Activated CD4-positive, alpha-beta T cell treated with anti-CD3 and anti-CD28 coated beads for 24 hours (primary cell): ENCODE measurements at places on chromosomes 11 and 22.

- no peak for DNase-seq
These were observed 22.5 kb upstream of the KRTAP5-6 start for GRCh38 chr11:1674173-1675131.

DNA sequence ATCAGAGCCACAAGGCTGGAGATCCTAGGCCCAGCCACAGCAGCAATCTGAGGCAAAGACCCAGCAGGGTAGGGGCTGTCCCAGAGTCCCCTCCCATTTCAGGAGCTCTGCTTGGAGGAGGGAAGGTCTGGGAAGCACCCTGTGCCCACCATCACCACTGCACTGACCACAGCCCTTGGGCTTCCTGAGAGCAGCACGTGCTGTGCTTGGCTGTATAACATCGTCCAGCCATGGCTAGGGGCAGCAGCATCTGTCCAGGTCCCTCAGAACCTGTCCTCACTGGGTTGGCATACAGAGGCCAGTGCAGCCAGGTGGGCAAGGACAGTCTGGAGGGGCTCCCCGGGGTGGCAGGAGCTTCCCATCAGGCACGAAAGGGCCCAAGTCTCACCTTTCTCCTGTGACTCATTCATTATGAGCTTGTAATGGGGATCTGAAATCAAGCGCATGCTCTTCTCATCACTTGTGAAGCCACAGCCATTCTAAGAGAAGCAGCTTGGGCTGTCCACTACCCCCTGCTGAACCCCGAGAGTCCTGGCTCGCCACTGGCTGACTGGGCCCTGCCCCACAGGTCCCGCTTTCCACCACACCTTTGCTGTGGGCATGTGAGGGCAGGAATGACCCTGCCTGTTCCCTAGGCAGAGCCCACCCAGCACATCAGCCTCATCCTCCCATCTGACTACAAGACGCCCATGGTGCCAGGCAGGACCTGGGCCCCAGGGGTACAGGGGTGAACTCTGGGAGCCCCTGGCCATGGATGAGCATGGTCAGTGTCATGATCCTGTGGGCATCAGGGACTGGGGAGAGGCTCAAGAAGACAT is 83.3 kb downstream of the MED15 start:
- no peak for DNase-seq

DNA sequence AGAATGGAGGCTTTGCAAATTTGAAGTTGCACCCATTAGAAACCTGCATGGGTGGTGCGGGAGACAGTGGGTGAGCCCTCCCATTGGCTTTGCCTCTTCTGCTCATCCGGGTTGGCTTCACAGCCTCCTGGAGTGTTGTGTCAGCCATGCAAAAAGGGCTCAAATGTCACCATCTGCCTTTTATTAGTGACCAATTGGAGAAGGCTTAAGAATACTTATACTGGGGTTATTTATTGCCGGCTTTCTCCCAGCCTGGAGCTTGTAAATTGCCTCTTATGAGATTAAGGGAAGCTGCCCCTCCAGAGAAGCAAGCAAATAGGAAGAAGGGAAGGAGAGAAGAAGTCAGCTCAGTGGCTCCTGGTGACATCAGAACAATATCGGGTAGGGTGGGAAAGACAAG is 182.6 kb downstream of the ST3GAL4 start:
- DNase-seq, result no peak

- no peak for DNase-seq
These were observed 22.8 kb downstream of the YPEL4 start for GRCh38 chr11:57626895-57627294.

- DNase-seq, result no peak
These were observed 80.3 kb downstream of the FBLN1 start for GRCh38 chr22:45582955-45583320.

DNA sequence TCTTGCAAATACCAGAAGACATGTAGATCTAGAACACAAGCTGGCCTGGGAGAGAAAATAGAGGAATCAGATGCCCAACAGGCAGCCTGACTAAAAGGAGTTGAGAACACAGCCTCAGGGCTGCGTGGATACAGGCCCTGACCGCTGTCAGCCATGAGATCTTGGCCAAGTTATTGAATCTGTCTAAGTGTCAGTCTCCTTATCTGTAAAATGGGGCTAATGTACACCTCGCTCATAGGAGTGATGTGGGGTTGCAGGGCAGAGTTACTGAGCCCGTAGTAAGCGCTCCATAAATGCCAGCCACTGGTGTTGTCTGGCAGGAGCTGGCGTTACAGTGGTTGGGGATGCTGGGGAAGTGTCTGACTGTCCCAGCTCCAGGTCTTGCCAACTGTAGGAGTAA is 38.4 kb upstream of the TPBGL start:
- no peak for DNase-seq

DNA sequence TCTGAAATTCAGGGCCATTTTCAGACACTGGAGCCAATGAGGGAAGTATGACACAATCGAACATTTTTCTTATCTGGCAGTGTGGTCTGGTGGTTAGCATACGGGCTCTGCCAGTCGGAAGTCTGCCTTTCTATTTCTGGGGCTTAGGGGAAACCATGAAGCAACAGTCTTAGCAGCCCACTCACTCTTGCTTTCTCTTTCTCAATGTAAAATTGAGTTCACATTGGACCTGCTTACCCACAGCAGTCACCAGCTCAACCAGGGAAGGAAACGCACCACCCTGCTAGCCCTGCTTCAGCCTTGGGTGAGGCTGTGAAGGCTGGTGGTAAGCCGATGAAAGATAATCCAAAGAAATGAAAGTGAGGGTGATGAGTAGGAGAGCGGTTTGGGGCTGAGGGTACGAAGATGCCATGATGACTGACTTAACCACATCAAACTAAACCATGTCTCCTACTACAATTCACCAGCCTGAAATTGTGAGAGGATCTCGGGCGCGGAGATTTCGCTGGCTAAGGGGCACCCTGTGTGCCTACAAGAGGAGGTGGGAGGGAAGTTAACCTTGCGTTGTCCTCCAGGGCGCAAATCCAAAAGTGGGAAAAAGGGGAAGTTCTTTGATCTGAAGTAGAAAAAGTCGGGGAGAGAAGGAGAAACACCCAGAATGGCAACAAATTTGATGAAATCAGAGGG is 2.0 kb upstream of the LMO2 start:
- DNase-seq, result peak; percentile 55

DNA sequence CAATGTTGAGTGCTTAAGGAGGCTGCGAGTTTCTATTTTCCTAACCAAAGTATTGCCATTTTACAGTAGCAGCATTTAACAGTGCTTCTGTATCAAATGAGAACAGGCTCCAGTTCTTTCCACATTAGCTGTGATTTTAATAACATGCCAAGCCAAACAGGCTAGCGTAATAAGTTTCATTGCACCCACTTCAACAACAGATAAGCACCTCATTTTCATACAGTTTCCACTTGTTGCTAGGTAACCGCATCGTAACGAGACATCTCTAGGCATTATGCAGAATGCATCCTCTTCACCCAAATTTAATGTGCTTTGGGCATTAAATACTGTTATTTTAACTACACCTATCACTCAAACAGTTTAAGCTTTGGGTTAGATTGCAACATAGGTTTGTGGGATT is 79.0 kb downstream of the CADM1 start:
- no peak for DNase-seq

GRCh38 chr11:12552692-12553091 is 121.5 kb upstream of the TEAD1 start:
- DNase-seq, result no peak

DNA sequence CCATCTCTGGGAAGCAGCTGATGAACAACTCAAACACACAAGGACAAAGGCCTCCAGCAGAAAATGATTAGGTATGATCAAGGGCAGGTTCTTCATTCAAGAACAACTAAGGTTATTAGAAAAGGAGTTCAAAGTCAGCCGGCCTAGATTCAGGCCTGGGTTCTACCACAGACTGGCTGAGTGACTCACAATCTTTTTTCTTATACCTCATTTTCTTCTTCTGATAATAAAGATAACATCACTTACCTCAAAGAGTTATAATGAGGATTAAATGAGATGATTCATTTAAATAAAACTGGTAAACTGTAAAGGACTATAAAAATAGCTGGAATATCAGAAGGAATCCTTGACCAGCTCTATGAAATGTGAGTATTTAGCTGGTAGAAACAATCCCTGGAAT is 49.3 kb upstream of the PPP2R1B start:
- DNase-seq, result no peak

DNA sequence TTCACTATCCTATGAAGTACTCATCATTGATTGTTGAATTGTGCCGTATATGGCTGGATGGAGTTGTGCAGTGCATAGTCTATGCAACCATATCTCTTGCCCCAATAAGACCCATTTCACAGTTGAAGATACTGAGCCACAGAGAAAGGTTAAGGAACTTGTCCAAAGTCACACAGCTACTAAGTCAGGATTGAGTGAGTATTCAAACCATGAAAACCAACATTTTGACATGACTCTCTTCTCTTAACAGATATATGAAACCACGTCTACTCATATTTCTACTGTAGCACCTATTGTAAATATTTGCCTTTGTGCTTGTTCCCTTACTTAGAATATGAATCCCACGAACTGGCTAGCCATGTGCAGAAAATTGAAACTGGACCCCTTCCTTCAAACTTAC is 58.1 kb downstream of the MAML2 start:
- no peak for DNase-seq

- DNase-seq, result no peak
These were observed 259.7 kb downstream of the MN1 start for GRCh38 chr22:27541836-27542235.
